ENCODE measurements at places on chromosomes 12 and 14.

DNA sequence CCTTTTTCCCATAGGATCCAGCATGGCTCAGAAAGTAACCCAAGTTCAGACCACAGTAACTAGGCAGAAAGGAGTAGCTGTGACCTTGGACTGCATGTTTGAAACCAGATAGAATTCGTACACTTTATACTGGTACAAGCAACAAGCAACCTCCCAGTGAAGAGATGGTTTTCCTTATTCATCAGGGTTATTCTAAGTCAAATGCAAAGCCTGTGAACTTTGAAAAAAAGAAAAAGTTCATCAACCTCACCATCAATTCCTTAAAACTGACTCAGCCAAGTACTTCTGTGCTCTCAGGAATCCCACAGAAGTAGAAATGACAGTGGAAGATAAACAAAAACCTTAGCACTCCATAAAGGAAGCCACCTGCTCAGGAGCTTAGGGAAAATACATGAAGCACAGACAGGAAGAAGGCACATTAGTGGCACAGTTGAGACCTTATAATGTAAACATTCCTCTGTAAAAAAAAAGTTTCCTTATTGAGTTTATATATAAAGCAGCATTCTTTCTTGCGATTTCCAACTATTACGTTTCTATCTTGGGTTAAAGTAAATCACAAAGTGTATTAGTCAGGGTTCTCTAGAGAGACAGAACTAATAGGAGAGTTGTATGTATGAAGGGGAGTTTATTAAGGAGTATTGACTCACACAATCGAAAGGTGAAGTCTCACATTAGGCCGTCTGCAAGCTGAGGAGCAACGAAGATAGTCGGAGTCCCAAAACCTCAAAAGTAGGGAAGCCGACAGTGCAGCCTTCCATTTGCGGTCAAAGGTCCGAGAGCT lies 398.4 kb downstream of the DAD1 start:
- DNase-seq: no peak

- DNase-seq: no peak
Observed at GRCh38 chr12:92945659-92946220, 16.6 kb upstream of the EEA1 start.

DNA sequence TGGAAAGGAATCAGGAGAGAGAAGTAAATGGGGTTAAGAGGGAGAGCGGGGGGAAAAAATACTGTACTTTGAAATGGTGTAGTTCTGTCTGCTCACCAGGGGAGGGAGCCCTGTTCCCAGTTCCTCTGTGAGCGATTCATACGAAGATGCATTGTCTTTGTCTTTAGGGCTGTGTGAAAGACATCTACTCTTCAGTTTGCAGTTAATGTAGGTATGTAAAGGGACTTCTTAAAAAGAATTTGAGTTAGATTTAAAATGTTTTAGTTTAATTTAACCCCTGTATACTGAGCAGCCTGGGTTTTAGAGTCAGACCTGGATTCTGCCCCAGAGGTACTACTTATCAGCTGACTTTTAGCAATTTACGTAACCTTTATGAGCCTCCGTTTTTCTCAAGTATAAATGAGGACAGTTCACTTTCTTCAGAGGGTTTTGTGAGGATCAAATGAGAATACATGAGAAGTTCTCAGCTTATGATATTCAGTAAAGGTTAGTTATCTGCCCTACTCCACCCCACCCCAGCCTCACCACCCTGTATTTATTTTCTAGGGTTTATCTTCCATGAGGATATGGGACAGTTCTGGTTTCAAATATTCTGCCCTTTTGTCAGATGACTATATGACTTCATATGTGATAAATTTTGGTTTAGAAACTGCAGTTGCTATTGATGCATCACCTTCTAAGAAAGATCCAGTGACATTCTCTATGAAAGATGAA lies 82.5 kb upstream of the EVL start:
- DNase-seq: peak; percentile 53

DNA sequence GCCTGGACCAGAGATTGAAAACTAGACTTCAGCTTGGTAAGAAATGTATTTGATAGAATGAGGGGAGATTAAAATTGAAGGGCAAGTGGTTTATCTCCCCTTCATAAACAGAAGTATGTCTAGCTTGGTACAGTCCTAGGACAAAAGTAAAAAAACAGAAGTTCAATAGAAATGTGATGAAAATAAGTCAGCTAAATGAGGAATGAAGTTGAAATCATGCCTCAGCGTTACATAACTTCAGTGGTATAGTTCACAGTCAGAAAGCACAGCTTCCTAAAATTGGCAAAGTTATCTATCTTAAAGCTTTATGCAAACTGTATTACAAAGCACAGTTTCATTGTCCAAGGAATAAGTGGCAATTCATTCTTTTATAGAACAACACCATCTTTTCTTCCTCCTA lies 90.2 kb upstream of the SYT10 start:
- DNase-seq: no peak

DNA sequence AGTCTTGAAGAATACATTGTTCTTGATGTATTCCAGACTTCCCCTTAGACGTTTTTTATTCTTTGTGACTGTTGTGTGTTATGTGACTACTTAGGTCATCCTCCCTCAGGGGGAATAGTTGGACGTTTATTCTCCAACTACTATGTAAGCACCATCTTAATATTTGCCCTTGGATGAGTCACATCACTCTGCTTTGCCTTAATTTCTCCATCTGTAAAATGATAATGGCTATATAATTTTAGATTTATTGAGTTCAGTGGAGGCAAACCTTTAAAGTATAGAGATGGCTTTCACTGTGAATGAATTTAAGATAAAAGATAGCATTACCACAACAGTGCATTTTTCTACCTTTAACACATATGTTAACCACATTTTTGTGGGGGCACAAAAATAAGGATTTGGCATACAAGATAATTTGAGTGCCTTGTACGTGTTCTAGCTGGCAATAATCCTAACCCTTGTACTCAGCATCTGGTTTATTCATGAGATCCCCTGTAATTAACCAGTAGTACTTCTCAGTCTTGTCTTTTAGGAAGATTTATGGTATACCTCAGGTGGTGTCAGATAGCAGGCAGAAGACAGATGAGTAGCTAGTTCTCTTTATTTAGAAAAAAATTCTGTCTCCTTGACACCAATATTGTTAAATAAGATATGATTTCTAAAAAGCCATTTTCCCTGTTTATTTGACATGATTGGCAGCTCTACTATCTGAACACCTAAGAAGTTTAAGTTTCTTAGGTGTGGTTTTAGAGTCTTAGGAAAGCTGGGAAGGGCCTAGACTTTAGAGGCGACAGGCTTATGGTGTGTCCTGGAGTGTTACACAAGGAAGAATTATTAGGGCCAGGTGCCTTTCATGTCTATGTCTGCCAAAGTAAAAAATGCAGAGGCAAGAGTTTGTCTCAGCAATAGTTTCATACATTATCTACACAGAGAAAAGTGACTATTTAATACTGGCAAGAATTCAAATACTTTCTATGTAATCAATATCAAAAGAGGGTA lies 152.3 kb downstream of the RAD51B start:
- no peak for DNase-seq

GRCh38 chr12:74945771-74946198 lies 263.9 kb downstream of the KCNC2 start:
- DNase-seq: no peak

GRCh38 chr14:37081218-37081617 lies 91.2 kb downstream of the SLC25A21 start:
- no peak for DNase-seq

Measured in activated T-cell treated with anti-CD3 and anti-CD28 coated beads for 24 hours (primary cell).